ENCODE measurements at places on chromosomes 1 and 21.

- DNase-seq: no peak
Measured at GRCh38 chr1:25011943-25012638, 82.0 kb upstream of the RUNX3 start.

- no peak for DNase-seq
Measured at GRCh38 chr1:97870589-97870988, 50.2 kb downstream of the DPYD start.

DNA sequence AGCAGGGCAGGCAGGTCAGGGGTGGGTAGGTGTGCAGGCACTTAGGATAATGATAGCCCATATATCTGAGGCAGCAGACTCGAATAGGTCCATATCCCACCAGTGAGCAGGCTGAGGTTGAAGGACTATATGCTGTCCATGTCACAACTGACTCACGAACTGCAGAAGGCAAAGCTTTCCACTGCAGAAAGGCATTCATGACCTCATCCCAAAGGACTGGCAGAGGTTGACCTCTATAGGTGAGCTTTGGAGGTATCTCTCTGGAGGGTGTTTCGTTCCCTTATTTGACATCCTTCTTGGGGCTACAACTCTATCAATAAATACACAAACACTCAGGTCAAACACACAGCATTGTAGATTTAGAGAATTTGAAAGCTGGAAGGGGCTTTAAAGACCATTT, 42.8 kb upstream of the MARK1 start:
- no peak for DNase-seq

DNA sequence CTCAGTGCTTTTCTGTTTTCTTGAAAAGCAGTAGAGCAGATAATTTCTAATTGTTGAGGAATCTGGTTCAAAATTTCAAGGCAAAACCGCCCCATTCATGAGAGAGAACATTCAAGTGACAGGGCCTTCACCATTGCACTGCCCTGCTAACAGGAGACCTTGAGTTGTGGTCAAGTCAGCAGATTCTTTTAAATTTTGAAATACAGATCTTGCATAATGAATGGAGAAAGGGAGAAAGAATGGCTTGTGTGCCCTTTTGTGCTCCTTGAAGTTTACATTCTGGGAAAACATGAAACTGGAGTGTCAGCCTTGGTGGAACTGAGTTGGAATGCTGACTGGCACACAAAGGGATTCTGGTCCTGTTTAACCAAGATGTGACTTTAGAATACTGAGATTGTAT, 164.5 kb upstream of the UBE2U start:
- no peak for DNase-seq

DNA sequence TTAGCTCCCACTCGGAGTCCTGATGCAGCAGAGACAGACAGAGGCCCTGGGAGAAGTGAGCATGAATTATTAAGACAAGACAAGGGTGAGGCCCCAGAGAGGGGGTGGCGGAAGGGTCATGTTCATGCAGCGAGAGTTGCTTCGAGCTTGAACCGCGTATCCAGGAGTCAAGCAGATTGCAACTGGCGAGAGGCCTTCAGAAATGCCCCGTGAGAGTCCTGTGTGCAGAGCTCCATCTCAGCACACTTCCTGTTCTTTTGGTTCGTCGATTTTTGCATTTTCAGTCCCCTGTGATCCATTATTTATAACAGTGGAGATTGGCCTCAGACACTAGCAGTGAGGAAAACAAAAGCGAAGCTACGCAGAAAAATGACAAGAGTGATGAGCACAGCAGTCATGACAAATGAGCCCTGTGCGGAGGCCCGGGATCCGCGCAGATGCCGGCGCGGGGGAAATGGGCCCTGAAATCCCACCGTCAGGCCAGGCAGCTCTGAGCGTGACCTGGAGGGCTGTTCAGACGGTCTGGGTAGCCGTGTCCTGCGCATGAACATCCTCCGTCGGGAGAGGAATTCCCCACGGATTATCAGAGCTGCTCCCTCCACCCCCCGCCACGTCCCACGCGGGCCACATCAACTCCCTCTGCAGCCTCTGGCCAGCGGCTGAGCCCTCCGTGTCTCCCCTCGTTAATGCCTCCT, 15.0 kb downstream of the PDE9A start:
- DNase-seq: no peak

DNA sequence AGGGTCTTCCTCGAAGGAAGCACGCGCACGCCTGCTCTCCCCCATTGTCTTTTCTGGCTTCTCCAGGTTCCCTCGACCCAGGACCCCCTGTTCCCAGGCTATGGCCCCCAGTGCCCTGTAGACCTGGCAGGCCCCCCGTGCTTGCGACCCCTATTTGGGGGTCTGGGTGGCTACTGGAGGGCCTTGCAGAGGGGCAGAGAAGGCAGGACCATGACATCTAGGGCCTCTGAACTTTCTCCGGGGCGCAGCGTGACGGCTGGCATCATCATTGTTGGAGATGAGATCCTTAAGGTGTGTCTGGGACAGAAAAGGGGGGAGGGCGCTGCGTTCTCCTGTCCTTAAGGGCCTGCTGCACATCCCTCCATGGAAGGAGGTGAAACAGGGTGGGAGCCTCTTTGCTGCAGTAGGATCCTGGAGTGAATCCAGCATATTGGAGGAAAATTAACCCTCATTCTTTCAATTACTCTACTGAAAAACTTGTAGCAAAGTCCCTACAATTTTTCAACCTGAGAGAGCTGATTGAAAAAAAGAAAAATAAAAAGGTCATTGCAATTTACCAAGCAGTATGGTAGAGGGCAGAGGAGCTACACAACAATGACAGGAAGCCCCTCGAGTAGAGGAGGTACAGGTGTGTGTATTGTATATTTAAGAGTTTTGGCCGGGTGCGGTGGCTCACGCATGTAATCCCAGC, 777 bp downstream of the FLAD1 start:
- no peak for DNase-seq

- no peak for DNase-seq
Measured at GRCh38 chr1:86914601-86914997, at the start of gene HS2ST1. HS2ST1 (plus strand) TSS chr1:86914635.

DNA sequence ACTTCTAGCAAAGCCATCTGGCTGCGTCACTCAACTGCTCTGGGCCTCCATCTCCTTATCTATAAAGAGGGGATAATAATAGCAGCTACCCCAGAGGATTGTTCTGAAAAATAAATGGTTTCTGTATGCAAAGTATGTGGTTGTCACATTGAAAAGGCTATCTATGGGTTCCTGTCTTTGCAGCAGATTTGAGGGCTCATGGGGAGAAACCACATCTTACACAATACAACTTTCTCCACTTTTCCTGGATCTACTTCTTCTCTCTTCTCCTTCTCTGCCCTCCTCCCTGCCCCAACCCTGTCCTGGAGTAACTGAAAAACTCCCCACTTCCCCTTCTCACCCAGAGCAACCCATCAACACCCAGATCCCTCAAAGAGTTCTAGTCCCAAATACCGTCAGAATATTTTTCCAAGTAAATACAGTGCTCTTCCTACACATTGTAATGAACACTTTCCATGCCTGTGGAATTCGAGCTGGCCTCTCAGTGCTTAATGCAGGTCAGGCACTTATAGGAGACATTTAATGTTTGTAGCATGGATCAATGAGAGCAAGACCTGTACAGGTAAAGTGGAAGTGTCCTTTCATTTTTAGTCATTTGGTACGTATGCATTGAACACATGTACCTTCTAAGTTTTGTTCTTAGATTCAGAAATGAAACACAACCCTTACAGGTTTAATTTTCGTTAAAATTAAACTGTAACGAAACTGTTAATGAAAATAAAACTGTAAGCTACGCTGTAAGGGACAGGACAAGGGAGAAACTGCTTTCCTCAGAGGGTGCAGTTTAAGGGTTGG, 131.9 kb downstream of the AK5 start:
- no peak for DNase-seq
